ENCODE measurements at places on chromosomes 12 and 14. TPM values are rescaled to one million over a fixed set of nuclear protein-coding genes. Genes with fewer than 3 reads are reported as not detected.

Gene GYS2
- total RNA-seq: not detected

Gene P2RX7
- total RNA-seq: 3.9 TPM

Gene CMAS
- total RNA-seq: 16.4 TPM

Gene RNASE4
- total RNA-seq: 26.9 TPM

Gene IFT43
- total RNA-seq: 23.1 TPM

Gene RASSF9
- total RNA-seq: 5.6 TPM

Gene GPR68
- total RNA-seq: 0.90 TPM

Gene SLC25A21
- total RNA-seq: 0.38 TPM

Gene ATL1
- total RNA-seq: 0.90 TPM

Gene KCNMB4
- total RNA-seq: 0.39 TPM

Gene SLC6A13
- total RNA-seq: not detected

Gene ASCL1
- not detected for total RNA-seq

Gene PARP2
- 6.3 TPM for total RNA-seq

Gene TEX52
- not detected for total RNA-seq

Gene LRRC10
- not detected for total RNA-seq

Gene RD3L
- total RNA-seq: not detected

Gene MORN3
- 0.26 TPM for total RNA-seq

Gene PARPBP
- 13.5 TPM for total RNA-seq

Gene GPRC5A
- 1.8 TPM for total RNA-seq

Gene TOX4
- 16.3 TPM for total RNA-seq

Gene RILPL2
- 3.3 TPM for total RNA-seq

Gene SLC6A15
- total RNA-seq: 7.7 TPM

Gene DPY19L2
- total RNA-seq: 0.26 TPM

Gene PDZRN4
- not detected for total RNA-seq

Gene KERA
- total RNA-seq: not detected

Gene PITPNM2
- total RNA-seq: 4.0 TPM

Data from dermis microvascular lymphatic vessel endothelial cell (primary cell).